Heart right ventricle (tissue), 16 donors: ENCODE measurements at places on chromosomes 1 and 21. TPM values are rescaled to one million over a fixed set of nuclear protein-coding genes. Genes with fewer than 3 reads are reported as not detected.

Gene CFHR2
- polyA plus RNA-seq = not detected

DNA sequence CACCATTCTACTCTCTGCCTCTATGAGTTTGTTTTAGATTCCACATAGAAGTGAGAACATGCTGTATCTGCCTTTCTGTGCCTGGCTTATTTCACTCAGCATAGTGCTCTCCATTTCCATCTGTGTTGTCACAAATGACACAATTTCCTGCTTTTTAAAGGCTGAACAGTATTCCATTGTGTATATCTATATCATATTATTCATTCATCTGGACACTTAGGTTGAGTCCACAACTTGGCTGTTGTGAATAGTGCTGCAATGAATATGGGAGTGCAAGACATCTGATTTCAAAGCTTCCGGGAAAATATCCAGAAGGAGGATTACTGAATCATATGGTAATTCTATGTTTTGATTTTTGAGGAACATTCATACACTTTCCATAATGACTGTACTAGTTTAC lies 20.1 kb upstream of the DONSON start:
- DNase-seq = no peak
- H3K4me3 ChIP-seq = no peak overlapping the region
- peaks cover 13% of the 10 kb centered on the region for H3K36me3 ChIP-seq
- H3K27ac ChIP-seq = no peak overlapping the region

DNA sequence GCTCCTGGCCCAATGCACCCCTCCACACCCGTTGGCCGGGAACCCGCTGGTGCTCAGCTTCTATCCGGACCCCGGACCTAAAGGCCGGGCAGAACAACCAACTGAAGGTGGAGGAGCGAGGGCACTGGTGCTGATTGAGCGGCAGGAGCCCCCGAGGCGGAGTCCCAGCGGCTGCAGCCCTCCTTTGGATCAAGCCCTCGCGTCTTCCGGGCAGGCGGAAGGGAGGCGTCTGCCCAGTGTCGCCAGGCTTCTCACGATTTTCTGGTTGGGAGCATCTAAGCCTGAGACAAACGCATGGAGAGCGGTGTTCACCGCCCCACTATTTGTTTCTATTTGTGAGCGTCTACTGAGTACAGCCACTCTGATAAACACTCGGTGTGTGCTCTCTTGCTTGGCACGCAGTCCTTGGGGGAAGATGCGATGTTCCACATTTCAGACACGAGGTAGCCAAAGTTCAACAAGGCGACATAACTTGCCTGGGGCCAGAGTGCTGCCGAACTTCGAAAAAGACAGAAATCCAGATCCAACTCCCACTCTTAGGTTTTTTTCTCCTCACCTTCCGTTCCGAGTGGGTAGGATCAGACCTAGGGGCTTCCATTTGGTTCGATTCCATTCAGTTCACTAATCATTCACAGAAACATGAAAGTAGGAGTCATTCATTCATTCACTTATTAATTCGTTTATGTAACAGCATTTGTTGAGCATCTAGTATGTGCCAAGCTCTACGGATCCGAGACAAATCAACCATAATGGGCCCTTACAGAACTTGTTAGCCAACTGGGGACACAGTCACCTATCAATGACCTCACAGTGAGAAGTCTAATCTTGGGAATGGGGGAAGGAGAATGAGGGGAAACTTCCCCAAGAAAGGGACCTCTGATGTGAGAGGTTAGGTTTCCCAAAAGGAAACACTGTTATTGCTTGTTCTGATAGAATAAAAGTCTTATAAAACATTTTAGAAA lies 4.9 kb upstream of the DMRTA2 start:
- H3K27me3 ChIP-seq = peaks cover 57% of the 10 kb centered on the region
- no peak overlapping the region for H3K4me3 ChIP-seq
- H3K4me1 ChIP-seq = peaks cover 44% of the 10 kb centered on the region
- DNase-seq = no peak

DNA sequence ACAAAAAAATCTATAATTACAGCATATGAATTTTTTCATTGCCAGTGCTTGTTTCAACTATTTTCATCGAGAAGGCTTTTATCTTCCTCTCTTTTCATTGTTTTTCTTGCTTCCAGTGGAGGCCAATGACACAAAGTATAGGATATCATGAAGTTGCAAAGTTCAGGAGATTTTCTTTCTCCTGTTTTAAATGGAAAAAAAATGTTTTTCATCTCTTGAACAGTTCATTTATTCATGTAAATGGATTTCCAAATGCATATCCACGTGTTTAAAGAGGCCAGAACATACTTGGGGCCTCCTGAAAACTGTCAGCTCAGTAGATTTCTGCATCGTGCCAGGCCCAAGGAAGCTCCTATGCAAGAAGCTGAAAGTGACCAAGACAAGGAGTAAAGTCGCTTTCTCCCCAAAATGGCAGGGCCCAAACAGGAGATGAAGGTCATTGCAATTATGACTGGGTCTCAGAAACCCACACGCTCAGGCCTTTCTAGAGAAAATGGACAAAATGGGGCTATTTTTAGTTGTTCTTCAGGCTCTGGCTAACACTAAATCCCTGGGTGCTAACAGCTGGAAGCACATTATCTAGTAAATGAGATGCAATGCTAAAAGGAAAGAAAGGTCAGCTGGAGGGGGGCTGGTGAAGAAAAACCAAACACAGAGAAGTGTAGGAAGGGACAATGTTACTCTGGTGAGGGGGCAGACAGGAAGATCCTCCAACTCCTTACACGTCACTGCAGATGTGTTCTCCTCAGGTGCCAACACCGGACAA lies 136.9 kb upstream of the C8B start:
- no peak overlapping the region for H3K4me3 ChIP-seq
- DNase-seq = no peak
- no peaks in the 10 kb centered on the region for H3K36me3 ChIP-seq
- no peak overlapping the region for H3K27ac ChIP-seq
- H3K27me3 ChIP-seq = no peaks in the 10 kb centered on the region
- peaks cover 14% of the 10 kb centered on the region for H3K4me1 ChIP-seq

Gene TAS1R1
- polyA plus RNA-seq = not detected

GRCh38 chr1:84504580-84505492 lies 1.4 kb upstream of the SPATA1 start:
- H3K27me3 ChIP-seq = no peaks in the 10 kb centered on the region
- peak overlapping the region; percentile 98 for H3K27ac ChIP-seq
- H3K4me3 ChIP-seq = peak overlapping the region; percentile 86
- H3K36me3 ChIP-seq = peaks cover 18% of the 10 kb centered on the region
- H3K4me1 ChIP-seq = peaks cover 45% of the 10 kb centered on the region

DNA sequence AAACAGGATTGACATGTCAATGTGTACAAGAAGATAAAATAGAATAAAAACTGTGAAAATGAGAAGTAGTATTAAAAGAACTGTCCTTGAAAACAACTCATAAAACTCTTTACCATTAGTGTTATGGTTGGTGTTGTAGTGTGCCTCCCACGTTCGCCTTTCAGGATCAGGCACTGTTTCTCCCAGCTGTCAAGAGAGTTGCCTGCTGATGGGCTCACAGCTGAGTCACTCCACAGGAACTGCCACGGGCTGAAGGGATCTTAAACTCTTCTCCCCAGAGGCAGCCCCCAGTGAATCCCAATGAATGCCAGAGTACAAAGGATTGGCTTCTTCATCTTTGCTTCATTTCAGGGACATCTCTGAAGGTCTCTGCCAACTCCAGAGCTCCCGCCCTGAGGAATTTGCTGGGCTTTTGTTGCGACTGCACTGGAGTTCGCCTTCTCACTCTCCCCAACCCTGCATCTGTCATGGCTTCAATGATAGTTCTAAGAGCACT lies 119.6 kb downstream of the ADGRL2 start:
- peak overlapping the region; percentile 9 for H3K4me3 ChIP-seq
- H3K27me3 ChIP-seq = no peaks in the 10 kb centered on the region
- peak; percentile 17 for DNase-seq
- no peaks in the 10 kb centered on the region for H3K36me3 ChIP-seq
- peaks cover 31% of the 10 kb centered on the region for H3K4me1 ChIP-seq
